ENCODE measurements at places on chromosomes 12 and 14.

GRCh38 chr12:257521-258321 is 4.9 kb downstream of the SLC6A13 start:
- no peak for DNase-seq

DNA sequence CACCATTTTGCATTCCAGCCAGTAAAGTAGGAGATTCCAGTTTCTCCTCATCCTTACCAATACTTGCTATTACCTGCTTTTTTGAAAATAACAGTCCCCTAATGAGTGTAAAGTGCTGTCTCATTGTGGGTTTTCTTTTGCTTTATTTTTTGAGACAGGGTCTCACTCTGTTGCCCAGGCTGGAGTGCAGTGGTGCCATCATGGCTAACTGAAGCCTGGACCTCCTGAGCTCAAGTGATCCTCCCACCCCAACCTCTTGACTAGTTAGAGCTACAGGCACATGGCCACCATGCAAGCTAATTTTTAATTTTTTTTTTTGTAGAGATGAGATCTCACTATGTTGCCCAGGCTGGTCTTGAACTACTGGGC is 60.6 kb downstream of the NINJ2 start:
- DNase-seq = no peak

GRCh38 chr14:93967637-93968250 is 8.6 kb downstream of the ASB2 start:
- peak; percentile 65 for DNase-seq

GRCh38 chr14:96421236-96421635 is 29.3 kb downstream of the AK7 start:
- no peak for DNase-seq

GRCh38 chr12:49389387-49389703 is 22.1 kb downstream of the SPATS2 start:
- no peak for DNase-seq

GRCh38 chr12:40325349-40325960 is 100.7 kb downstream of the LRRK2 start:
- DNase-seq = peak; percentile 77

DNA sequence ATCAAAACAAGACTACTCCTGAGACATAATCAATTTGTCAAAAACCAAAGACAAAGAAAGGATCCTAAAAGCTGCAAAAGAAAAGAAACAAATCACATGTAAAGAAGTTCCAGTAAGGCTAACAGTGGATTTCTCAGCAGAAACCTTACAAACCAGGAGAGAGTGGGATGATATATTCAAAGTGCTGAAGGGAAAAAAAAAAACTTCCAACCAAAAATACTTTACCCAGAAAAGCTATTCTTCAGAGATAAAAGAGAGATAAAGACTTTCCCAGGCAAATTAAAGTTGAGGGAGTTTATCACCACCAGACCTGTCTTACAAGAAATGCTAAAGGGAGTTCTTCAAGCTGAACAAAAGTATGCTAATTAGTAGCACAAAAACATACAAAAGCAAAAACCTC is 91.9 kb upstream of the PPP2R5C start:
- DNase-seq = no peak

DNA sequence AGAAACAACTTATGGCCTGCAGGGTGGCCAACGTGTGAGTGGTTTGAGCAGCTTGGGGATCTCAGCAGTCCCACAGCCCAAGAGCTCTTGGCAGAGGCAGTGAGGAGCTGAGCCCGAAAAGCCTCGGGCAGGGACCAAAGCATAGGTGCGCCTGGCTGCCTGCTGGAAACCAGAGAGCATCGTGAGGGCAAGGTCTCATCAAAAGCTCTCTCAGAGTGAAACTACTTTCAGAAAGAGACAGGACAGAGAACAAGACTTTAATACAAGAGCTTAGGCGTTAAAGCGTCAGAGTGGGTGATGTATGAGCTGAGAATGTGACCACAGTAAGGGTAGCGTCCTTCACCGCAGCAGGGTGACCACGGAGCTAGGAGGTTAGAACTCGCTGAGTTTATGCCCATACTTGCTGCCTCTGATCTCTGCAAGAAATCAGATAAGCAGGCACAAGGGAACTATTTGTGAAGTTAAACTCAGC is 30.8 kb downstream of the LGMN start:
- no peak for DNase-seq

- DNase-seq = peak; percentile 92
Observed at GRCh38 chr14:91286530-91286937, 42.0 kb upstream of the GPR68 start.

- no peak for DNase-seq
Observed at GRCh38 chr12:14567351-14568162, at the start of gene PLBD1. TSS of gene PLBD1 (minus strand) at chr12:14567883. CDS start at chr12:14567696, 187 bp downstream.

DNA sequence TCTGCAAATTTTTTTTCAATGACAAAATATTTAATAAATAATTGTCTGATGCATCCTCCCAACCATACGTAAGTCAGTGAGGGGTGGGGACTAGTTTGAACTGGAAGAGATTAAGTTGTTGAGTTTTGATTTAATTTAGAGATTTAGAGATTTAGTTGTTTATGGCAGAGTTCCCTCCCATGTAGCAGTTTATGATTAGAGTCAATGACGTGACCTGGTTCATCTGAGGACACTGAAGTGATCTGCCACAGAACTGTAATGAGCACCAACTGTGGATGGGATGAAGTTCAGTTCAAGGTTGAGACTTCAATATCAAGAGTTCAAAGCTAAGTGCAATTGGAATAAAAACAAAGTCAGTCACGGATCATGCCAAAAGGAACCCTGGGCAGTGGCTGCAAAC is 609.3 kb downstream of the NOVA1 start:
- DNase-seq = no peak

DNA sequence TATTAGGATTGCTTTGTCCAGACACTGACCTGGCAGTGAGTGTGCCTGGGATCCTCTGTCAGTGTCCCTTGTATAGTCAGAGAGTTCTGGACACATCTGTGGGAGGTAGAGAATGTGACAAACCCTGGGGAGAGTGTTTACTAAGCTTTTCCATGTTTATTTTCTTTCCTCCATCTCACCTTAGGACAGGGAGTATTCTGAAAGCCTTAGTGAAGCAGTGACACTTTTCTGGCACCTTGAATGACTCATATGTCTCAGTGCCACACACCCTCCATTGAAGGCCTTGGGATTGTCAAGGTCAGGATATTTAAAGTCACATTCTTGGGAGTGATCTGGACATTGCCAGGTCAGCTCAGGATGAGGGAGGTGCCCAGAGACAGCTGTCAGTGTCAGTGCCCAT is 34.9 kb upstream of the CTDSP2 start:
- DNase-seq = no peak

- DNase-seq = no peak
Observed at GRCh38 chr12:10728091-10728490, 5.0 kb upstream of the YBX3 start.

GRCh38 chr12:112325622-112326207 is 56.5 kb downstream of the HECTD4 start:
- no peak for DNase-seq

- DNase-seq = no peak
Observed at GRCh38 chr12:123055281-123055766, 74.8 kb downstream of the ARL6IP4 start.

DNA sequence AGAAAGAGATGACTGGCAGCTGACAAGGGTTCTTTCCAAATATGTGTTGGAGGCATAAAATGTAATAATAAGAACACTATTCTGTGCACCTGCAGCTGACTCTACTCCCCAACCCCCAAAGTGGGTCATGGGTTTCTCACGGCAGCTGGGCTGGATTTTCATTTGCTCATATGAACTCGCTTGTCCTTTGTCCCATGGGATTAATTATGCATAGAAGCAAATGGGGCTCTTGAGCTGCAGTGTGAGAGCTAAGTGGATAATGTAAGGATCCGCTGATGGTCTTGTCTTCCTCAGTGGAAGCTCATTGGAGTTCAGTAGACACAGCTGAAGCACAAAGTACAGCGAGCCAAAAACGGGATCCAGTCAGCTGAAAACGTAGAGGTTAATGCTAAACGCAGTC is 46.3 kb downstream of the TTC8 start:
- DNase-seq = no peak

DNA sequence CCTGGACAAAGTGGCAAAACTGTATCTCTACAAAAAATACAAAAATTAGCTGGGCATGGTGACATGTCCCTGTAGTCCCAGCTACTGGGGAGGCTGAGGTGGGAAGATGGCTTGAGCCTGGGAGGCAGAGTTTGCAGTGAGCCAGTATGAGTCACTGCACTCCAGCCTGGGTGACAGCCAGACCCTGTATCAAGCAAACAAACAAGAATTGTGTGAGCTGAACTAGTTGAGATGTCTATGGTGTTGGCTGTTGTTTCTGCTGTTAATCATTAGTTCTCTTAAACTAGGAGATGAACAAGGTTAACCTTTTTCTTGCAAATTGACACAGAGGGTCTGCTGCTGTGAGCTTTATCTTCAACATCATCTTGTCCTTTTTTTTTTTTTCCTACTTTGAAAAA is 23.6 kb downstream of the RASSF3 start:
- no peak for DNase-seq

GRCh38 chr14:50830044-50830931 is 674 bp downstream of the NIN start:
- peak; percentile 68 for DNase-seq

DNA sequence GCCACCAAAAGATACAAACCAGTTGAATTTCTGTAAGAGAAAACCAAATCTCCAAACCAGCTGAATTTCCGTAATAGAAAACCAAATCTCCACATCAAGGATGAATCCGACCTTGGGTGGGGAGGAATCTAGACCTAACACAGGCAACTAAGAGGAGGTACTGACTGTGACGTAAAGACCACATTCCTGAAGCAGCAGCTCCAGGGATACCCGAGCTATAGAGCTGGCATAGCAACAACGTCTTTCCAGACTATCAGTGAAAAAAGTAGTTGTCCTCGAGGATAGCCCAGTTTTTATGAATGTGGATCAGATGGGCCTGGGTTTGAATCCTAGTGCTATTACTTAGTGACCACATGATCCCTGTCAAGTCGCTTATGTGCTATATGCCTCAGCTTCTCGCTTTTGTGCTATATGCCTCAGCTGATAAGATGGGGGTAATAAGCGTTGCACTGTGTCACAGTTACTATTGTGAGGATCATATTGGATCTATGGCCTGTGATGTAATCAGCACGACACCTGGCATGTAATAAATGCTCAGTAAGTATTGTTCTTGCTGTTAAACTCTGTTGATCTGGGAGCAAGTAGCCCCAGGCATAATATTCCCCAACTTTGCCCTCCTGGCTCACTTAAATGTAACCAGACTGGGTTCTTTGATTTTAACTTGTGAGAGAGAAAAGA is 113.8 kb downstream of the EGLN3 start:
- no peak for DNase-seq

DNA sequence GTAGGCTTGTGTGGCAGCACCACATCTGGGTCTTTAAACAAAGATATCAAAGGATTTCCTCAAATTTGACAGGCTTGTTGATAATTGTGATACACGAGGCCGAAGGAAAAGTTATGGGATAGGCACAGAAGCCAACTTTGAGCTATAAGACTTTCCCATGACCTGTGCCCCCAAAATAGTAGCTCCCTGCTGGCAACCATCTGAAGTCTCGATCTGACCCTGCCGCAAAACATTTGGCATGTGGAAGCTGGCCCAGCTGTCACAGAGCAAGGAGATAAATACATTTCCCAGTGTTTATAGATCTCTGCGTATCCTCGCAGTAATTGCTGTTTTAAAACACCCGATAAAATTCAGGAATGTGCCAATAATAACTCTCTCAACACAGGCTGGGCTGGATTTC is 26.4 kb upstream of the RGS6 start:
- no peak for DNase-seq

Measured in NAMALWA (cell line).